ENCODE measurements at places on chromosomes 5 and 9.

DNA sequence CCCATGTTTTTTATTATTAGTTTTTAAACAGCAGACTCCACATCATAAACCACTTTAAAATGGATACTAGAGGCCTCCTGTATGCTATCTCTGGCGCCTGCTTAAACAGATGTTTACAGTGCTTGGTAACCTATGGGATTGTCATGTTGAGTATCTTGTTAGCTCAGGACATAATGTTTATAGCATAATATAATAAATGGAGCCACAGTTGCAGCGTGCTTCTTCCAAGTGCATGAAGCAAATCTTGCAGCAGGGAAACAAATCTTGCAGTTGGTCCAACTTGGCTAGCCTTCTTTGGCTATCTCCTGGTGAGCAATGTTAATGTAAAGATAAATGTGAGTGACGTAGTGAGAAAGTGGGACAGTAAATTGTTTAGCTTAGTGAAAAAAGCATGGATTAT is 2.8 kb downstream of the GHR start:
- DNase-seq = no peak

DNA sequence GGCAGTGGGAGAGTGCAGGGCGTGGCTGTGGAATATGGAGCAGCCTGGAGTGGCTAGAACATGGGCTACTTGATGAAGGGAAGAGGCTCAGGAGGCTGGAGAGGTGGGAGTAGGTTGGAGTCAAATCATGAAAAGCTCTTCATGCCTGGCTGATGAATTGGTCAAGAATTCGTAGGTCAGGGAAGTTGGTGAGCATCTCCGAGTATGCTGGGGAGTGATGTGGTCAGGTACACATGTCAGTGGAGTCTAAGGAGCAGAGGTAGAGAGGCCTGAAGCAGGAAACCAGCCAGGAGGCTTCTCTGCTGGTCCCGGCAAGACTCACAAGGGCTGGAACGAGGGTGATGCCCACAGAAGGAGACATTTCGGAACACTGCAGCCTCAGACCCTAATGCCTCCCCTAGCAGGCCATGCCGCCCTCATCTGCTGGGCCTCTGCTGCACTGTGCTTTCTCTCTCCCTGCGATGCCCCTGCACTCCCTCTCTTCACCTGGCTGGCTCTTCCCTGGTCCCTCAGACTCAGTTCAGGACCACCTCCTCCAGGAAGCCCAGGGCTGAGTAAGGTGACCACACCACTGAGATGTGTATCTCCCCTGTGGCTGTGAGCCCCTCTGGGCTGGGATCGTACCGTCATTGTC is 33.6 kb downstream of the TMOD1 start:
- no peak for DNase-seq

- DNase-seq = no peak
Measured at GRCh38 chr5:67063791-67064190, 132.8 kb downstream of the CD180 start.

- no peak for DNase-seq
Measured at GRCh38 chr9:20760246-20760891, 76.3 kb downstream of the FOCAD start.

- no peak for DNase-seq
Measured at GRCh38 chr5:159053216-159053615, 46.5 kb downstream of the EBF1 start.

DNA sequence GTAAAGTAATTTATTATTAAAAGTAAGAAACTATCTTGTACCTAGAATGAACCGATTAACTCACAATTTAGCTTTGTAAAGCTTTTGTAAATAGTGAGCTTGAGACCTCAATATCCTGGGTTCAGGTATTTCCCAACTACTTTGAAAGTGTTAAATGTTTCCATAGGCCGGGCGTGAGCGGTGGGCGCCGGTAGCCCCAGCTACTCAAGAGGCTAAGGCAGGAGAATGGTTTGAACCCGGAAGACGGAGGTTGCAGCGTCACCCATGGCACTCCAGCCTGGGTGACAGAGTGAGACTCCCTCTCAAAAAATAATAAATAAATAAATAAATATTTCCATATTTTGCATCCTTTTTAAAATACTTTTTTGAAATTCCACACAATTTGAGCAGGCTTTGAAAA is 1.5 kb upstream of the ANKH start:
- DNase-seq = no peak

- DNase-seq = no peak
Measured at GRCh38 chr9:76591256-76591950, 132.4 kb downstream of the GCNT1 start.

DNA sequence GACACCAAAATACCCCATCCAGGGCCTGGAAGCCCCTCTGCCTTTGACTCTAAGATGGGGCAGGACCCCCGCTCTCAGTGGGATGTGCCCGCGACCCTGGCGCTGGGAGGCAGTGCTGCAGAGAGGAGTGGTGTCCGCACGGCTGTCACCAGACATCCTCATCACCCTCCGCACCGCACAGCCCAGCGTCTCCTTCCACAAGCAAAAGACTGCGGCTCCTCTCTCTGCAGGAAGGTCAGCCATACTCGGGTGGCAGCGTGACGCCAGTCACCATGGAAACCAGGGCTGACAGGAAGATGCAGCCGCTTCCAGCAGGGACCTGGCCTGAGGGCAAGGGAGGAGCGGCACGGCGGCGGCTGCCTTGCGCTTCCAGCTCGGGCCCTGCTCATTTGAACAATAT is 17.1 kb upstream of the SLC6A3 start:
- DNase-seq = no peak

DNA sequence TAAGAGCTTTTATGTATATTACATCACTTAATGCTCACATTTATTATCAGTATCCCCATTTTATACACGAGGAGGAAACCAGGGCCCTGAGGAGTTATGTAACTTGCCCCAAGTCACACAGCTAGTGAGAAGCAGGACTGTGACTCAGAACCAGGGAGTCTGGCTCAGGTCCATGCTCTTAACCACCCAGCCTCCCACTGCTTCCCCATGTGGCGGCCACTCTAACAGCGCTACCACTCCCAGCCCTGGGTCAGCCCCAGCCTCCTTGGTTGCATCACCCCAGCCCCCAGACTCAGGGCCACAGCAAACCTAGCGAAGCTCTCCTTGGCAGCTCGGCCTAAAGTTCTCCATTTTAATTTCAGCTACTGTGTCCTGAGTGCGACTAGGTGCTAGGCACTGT is 159.1 kb downstream of the PAX5 start:
- DNase-seq = no peak

DNA sequence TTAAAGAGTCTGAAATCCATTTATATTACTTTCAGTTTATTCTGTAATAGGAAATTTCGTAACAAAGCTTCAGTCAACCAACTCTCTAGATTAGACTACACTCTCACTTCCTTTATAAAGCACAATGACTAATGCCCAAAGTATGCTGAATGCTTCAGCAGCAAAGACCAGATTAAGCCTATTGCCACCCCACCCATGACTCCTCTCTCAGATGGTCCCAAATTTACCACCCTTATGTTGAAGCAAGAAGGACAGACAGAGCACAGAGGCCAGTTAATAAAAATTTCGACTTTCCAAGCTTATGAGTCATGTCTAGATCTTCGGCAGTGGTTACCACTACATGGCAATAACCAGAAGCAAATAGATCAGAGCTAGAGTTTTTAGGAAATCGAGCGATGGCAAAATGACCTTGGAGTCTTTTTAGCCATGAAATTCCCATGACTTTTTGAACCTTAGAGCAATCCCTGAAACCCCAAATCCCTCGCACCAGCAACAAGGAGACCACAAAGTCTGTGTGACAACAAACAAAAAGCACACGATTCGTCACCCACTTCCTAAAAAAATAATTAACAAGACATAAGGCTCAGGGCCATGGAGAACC is 287.8 kb upstream of the RASA1 start:
- DNase-seq = no peak

DNA sequence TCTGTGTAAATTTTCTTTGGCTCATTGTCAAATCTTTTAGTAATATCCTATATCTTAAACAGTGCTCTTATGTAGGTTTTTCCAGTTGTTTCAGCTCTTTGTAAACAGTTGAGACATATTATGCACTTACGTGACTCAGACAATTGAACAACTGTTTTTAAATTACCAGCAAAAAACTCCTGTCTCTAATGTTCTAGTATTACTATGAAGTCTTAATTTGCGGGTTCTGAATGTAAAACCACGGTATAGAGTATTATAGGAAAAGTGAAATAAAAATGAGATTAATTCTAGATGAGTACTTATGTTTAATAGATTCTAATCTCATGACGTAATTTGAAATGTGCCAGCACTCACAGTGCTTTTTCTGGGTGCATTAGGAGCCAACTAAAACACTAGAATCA is 136.0 kb downstream of the GDNF start:
- no peak for DNase-seq

DNA sequence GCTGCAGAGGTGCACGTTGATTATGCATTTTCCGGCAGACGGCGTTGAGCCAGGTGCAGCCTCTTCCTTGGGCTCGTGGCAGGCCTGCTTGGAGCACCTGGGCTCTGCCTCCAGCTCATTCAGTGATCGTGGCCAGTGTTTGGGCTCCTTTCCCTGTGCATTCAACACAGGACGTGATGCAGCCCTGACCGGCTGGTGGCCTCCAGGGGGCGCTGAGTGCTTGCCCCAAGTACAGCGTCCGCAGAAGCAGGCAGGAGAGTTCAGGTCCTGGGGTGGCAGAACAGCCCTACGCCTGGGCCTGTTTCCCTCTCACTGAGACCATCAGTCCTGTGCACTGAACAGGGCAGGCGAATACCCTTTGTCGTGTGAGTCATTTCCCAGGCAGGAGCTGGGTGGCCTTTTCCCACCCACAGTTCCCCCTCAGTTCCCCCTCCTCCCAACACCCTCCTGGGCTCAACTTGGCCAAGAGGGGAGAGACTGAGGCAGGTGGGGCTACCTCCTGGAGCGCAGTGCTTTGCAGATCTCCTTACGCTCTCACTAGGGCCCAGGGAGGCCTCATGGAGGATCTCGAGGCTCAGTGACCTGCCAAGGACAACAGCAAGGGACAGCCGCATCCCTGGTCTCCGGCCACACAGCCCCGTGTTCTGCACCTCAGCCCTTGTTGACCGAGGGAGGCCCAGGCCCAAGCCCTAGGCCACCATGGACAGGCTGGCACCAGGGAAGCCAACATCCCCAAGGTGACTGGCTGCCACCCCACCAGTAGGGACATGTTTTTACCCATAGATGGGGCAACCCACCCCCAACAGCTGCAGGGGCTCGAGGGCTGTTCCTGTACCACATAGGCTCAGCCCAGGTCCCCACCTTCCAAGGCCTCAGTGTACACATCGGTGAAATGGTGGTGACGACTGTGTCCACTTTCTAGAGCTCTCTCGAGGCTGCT is 52.9 kb downstream of the LRSAM1 start:
- peak; percentile 11 for DNase-seq

- DNase-seq = no peak
Measured at GRCh38 chr5:33828626-33829308, 63.0 kb downstream of the ADAMTS12 start.

GRCh38 chr9:78326564-78326963 is 29.6 kb downstream of the PSAT1 start:
- no peak for DNase-seq

- no peak for DNase-seq
Measured at GRCh38 chr9:133429641-133430161, 7.5 kb downstream of the ADAMTS13 start.

DNA sequence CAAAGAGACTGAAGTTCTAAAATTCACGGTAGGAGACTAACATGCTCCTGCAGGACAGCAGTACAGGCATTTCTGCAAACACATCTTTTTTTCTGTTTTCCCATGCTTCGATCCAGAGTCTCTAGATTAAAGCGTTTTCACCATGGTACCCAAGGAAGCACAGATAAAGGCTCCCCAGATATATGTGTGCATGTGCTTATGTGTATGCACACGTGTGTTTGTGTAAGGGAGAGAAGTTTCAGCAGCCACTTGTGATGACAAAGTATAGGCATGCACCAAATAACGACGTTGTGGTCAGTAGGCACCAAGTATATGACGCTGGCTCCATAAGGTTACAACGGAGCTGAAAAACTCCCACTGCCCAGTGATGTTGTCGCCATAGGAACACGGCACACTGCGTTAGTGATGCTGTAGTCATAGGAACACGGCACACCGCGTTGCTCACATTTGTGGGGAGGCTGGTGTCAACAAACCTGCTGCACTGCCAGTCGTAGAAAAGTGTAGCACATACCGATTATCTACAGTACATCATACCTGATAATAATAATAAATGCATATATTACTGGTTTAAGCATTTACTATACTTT is 21.7 kb downstream of the MED10 start:
- no peak for DNase-seq

- no peak for DNase-seq
Measured at GRCh38 chr5:149724130-149724840, 5.8 kb upstream of the PPARGC1B start.

DNA sequence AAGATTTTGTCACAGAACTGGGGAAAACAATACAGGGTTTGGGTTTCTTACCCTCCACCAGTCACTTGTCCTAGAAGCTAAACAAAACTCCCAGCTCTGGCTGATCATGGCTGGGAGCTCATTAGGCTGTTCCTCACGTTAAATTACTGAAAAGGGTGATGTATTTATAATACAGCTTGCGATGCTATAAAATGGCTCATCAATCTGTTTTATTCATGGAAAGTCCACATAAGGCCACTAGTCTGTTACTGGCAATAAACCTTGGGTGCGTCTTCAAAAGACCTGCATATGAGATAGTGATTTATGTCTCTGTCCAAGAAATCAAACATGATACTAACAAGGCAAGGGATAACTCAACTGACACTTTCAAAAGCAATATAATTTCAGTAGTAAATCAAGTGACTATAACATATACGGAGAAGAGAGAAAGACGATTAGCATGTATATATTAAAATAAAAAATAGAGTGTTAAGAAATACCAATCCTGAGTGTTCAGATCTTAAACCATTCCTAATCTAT is 219.0 kb downstream of the BNC2 start:
- no peak for DNase-seq

DNA sequence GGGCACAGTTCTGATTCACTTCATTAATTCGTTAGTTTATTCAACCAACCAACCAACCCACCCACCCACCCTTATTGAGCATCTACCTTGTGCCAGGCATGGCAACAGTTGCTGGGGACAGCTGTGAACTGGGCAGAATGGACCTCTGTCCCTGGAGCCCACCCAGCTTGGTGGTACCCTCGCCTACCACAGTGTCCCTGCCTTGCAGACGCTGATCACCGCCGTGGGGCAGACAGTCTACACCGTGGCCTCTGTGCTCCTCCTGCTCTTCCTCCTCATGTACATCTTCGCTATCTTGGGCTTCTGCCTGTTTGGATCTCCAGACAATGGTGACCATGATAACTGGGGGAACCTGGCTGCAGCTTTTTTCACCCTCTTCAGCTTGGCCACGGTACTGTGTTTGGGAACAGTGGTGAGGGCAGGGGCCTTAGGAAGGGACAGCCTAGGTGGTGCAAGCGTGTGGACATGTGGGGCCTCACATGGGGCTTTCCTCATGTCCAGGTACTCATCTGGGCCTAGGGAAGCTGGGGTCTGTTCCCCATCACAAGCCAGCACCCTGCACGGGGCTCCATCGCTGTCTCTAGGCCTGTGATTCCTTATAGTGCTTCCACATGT is 26.2 kb downstream of the PITX1 start:
- DNase-seq = no peak

GRCh38 chr5:1826235-1826980 is 25.2 kb downstream of the NDUFS6 start:
- no peak for DNase-seq

DNA sequence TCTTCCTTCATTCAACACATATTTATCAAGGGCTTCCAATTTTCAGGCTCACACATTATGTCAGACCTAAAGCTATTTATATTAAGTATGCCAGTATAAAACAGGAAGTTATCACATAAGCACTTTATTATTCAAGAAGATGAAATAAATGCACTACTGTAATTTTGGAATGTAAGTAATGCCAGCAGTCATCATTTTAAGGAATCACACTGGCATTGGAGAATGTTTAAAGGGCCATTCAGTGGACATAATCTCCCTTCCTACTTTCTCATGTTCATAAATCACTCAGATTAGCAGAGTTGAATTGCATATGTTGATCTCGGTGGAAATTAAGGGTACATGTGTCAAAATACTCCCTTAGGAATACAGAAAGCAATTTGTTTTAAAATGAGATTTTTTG is 164.4 kb downstream of the GIN1 start:
- no peak for DNase-seq
